Stimulated activated naive B cell treated with anti-CD40 and anti-IgM and Interleukin-4, amounts not matched to agents 10 μg/mL and 1 μg/mL and 100 μg/mL, for 72 hours (primary cell): ENCODE measurements at places on chromosomes 11 and 22.

DNA sequence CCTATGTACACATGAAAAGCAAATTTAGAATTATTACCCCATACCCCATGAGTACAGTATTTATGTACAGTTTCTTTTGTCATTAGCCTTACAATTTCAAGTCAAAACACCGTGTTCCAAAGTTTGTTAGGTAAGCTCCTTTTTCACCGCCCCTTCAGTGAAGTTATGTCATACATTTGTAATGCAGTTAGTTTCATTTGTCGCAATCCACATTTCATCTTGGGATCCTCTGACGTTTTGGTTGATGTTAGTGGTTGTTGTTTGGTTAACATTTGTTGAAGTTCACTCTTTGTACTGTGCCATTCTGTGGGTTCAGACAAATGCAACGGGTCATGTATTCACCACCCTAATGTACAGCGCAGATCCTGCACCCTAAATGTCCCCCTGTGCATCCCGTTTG lies 45.2 kb downstream of the ARHGEF12 start:
- peaks cover 8% of the 10 kb centered on the region for H3K4me1 ChIP-seq
- DNase-seq, result no peak
- H3K27me3 ChIP-seq, result peaks cover 9% of the 10 kb centered on the region
- peaks cover 10% of the 10 kb centered on the region for H3K36me3 ChIP-seq

- H3K27me3 ChIP-seq, result no peaks in the 10 kb centered on the region
- no peak overlapping the region for H3K27ac ChIP-seq
Measured at GRCh38 chr11:91158891-91159537, 936.2 kb upstream of the CHORDC1 start.

DNA sequence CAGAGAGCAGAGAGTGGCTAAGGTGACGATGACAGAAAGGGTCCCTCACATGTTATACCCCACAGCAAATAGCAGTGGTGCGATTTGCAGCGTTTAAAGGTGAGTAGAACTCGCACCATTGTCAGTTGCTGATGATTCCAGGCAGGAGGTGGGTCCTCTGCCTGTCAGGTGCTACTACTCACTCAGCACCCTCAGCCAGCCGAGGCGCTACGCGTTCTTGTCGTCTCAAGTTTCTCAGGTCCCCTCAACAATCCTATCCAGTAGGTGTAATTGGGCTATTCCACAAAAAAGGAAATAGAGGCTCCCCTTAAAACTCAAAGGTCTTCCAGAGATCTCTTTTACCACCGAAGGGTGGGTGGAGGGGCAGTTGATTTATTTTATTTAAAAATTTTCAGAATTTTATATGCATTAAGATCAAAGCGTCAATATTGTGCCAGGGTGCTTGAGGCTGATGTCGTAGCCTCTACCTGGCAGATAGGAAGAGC lies 18.3 kb downstream of the ELF5 start:
- H3K4me1 ChIP-seq, result peaks cover 5% of the 10 kb centered on the region
- H3K4me3 ChIP-seq, result no peak overlapping the region
- H3K27ac ChIP-seq, result no peak overlapping the region

DNA sequence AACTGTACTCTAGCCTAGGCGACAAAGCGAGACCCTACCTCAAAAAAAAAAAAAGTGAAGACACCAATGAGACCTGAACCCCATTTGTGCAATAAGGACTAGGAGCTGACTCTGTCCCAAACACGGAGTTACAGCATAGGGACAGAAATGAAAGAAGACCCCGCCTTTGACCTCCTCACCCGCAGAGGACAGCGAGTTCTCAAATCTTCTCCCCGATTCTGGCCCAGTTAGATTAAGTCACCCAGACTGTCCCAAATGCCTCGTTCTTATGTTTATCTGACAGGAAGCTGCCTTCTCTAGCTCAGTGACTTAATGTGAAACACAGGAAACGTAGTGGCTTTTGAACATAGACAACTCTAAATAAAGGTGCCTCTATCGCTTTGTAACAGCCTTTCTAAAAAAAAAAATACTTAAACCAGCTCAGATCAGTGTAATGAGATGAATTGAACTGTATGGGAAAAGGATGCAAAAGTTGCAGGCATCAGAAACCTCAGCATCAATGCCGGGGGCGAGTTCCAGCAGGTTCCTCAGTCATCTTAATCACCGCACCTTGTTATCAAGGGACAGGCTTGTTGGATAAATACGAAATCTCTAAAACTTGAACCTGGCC lies 10.6 kb downstream of the MYH9 start:
- H3K4me1 ChIP-seq, result peaks cover 65% of the 10 kb centered on the region
- DNase-seq, result no peak
- peak overlapping the region; percentile 92 for H3K27ac ChIP-seq

DNA sequence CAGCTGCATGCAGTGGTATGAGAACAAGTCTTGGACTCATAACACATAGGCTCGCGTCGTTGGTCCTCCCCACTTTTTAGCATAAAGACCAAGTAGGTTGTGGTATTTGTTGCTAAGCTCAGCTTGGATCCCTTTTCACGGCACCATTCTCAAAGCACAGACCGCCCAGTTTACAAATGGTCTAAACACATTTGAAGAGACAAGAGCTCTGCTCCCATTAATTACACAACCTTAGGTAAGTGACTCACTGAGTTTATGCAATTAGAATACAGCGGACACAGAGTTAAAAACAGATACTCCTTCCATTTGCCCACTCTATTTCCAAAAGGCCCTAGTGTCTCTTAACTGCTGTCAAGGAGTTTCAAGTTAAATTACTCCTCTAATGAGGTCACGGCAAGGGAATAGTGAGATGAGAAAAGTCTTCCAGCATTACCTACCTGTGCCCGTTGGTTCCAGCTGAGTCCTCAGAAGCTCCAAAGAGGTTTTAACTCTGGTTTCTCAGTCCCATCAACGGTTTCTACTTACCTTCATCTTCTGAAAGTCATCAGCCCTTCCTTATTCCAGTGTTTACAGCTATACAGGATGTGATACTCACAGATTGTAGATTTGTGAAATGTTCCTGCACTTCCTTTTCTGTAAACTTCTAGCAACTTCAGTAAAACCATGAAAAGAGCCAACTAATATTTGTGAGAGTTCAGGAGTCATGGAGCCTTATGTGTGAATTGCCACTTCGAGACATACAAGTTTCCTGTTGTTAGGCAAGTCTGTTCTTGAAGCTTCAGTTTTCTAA lies at the start of gene MS4A6A:
MS4A6A (minus strand) TSS at position 543 of the 790 bp plus-strand sequence. CDS start 1,356 bp downstream, outside the sequence.
- H3K27me3 ChIP-seq, result peaks cover 14% of the 10 kb centered on the region
- peaks cover 8% of the 10 kb centered on the region for H3K36me3 ChIP-seq
- H3K4me1 ChIP-seq, result peaks cover 35% of the 10 kb centered on the region
- no peak within 1 kb of the TSS for H3K4me3 ChIP-seq

GRCh38 chr22:20720692-20721408 lies 53.1 kb upstream of the SERPIND1 start:
- H3K36me3 ChIP-seq, result peaks cover 39% of the 10 kb centered on the region
- H3K4me3 ChIP-seq, result no peak overlapping the region
- H3K27ac ChIP-seq, result peak overlapping the region; percentile 56
- DNase-seq, result no peak

DNA sequence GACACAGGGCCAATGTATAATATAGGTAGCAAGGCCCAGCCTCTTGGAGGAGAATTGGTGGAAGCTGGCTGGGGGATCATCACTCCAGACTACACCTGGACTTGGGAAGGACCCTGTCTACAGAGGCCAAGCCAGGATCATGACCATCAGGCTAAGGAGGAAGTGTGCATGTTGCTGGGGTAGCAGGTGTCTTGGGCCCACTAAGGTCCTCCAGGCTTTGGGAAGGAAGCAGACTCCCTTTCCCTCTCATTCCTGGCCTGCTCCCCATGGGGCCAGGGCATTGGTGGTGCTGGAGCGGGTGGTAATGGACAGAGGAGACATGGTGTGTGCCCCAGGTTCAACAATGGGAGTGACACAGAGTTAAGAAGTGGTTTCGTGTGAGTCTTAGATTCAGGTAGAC lies 16.0 kb upstream of the TUB start:
- H3K4me3 ChIP-seq, result no peak overlapping the region
- DNase-seq, result no peak
- no peak overlapping the region for H3K27ac ChIP-seq
- H3K36me3 ChIP-seq, result no peaks in the 10 kb centered on the region

DNA sequence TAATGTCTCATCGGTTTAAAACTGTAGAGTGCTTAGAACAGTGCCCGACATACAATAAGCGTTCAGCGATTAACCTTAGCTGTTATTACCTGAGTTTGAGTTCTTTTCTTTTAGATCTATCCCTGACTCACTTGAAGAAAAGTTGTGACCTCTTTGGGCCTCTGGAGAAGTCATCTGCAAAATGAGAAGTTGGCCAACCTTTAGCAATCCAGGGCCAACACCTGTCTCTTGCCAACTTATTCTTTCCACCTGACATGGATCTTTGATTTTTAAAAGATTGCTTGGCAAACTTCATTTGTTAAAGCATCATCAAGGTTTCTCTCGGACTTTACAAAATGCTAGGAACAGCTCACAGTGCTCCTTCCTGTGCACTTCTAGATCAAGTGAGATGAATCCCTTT lies 89.3 kb downstream of the CCDC81 start:
- H3K27me3 ChIP-seq, result no peaks in the 10 kb centered on the region
- no peak overlapping the region for H3K27ac ChIP-seq
- H3K36me3 ChIP-seq, result peaks cover 1% of the 10 kb centered on the region
- H3K4me3 ChIP-seq, result no peak overlapping the region

- H3K27me3 ChIP-seq, result peaks cover 17% of the 10 kb centered on the region
- peaks cover 18% of the 10 kb centered on the region for H3K4me1 ChIP-seq
- H3K4me3 ChIP-seq, result no peak overlapping the region
- no peak for DNase-seq
- H3K27ac ChIP-seq, result no peak overlapping the region
Measured at GRCh38 chr11:33874910-33875490, 16.9 kb downstream of the LMO2 start.

- peak overlapping the region; percentile 94 for H3K27ac ChIP-seq
- peaks cover 93% of the 10 kb centered on the region for H3K4me1 ChIP-seq
- H3K4me3 ChIP-seq, result peak overlapping the region; percentile 42
- peak; percentile 77 for DNase-seq
- no peaks in the 10 kb centered on the region for H3K27me3 ChIP-seq
Measured at GRCh38 chr22:30314915-30315314, 11.8 kb downstream of the TBC1D10A start.

GRCh38 chr11:128572965-128573364 lies 14.4 kb downstream of the ETS1 start:
- H3K27me3 ChIP-seq, result no peaks in the 10 kb centered on the region
- H3K36me3 ChIP-seq, result no peaks in the 10 kb centered on the region
- DNase-seq, result no peak
- H3K4me1 ChIP-seq, result peaks cover 45% of the 10 kb centered on the region
- H3K4me3 ChIP-seq, result no peak overlapping the region
- peak overlapping the region; percentile 42 for H3K27ac ChIP-seq

- no peaks in the 10 kb centered on the region for H3K27me3 ChIP-seq
- H3K4me1 ChIP-seq, result no peaks in the 10 kb centered on the region
- peaks cover 38% of the 10 kb centered on the region for H3K36me3 ChIP-seq
- H3K27ac ChIP-seq, result peak overlapping the region; percentile 26
Measured at GRCh38 chr11:43393765-43394355, 35.1 kb downstream of the TTC17 start.

DNA sequence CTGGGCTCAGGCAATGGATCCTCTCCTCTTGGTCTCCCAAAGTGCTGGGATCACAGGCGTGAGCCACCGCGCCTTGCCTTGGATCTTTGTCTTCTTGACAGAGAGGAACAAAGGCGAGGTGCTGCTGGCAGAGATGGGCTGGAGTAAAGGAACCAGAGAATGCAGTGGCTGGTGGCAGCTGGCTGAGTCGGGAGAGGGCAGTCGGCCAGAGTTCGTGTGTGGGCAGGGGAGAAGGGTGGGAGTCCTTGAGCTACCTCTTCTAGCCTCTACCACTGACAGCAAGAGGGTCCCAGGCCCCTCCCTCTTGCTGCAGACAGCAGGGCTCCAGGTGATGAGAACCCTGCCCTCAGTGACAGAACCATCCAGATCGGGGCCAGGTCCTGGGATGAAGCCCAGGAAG lies 86.2 kb upstream of the LINC01488 start:
- peaks cover 5% of the 10 kb centered on the region for H3K27me3 ChIP-seq
- H3K27ac ChIP-seq, result no peak overlapping the region
- peaks cover 5% of the 10 kb centered on the region for H3K4me1 ChIP-seq
- no peaks in the 10 kb centered on the region for H3K36me3 ChIP-seq

DNA sequence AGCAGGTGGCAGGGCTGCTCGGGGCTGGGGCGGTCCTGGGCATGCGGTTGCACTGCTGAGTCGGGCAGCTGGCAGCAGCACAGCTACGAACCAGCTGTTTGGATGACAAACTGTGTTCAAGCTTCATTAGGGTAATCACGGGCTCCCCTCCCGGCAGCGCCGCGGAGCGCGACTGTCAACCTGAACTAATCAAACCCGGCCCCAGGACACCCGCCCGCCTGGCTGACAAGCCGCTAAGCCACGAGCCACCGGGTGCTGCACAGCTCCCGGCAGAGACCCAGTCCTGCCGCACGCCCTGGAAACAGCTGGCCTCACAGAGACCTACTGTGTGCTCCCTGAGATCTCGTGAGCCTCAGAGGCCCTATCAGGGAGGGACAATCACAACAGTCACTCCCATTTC lies 60.6 kb upstream of the TCF20 start:
- no peaks in the 10 kb centered on the region for H3K36me3 ChIP-seq
- DNase-seq, result peak; percentile 18
- H3K27me3 ChIP-seq, result peaks cover 56% of the 10 kb centered on the region
- H3K4me3 ChIP-seq, result no peak overlapping the region
- no peak overlapping the region for H3K27ac ChIP-seq

- H3K36me3 ChIP-seq, result no peaks in the 10 kb centered on the region
- no peaks in the 10 kb centered on the region for H3K4me1 ChIP-seq
- no peak overlapping the region for H3K4me3 ChIP-seq
- no peak for DNase-seq
- H3K27ac ChIP-seq, result no peak overlapping the region
- no peaks in the 10 kb centered on the region for H3K27me3 ChIP-seq
Measured at GRCh38 chr11:83845797-83846196, 559.6 kb upstream of the CCDC90B start.

GRCh38 chr22:47448231-47449223 lies 686.1 kb downstream of the TBC1D22A start:
- peaks cover 1% of the 10 kb centered on the region for H3K36me3 ChIP-seq
- no peaks in the 10 kb centered on the region for H3K4me1 ChIP-seq

- no peaks in the 10 kb centered on the region for H3K36me3 ChIP-seq
- H3K4me1 ChIP-seq, result no peaks in the 10 kb centered on the region
- no peak overlapping the region for H3K4me3 ChIP-seq
- H3K27ac ChIP-seq, result no peak overlapping the region
Measured at GRCh38 chr11:134592391-134592990, 180.4 kb upstream of the B3GAT1 start.

- no peak overlapping the region for H3K4me3 ChIP-seq
- H3K27me3 ChIP-seq, result no peaks in the 10 kb centered on the region
- no peak for DNase-seq
- no peak overlapping the region for H3K27ac ChIP-seq
- peaks cover 4% of the 10 kb centered on the region for H3K36me3 ChIP-seq
Measured at GRCh38 chr22:37030560-37031281, 11.2 kb downstream of the MPST start.

- H3K27me3 ChIP-seq, result no peaks in the 10 kb centered on the region
- H3K4me3 ChIP-seq, result no peak overlapping the region
- H3K36me3 ChIP-seq, result no peaks in the 10 kb centered on the region
- H3K4me1 ChIP-seq, result peaks cover 20% of the 10 kb centered on the region
Measured at GRCh38 chr11:119694334-119694733, 34.7 kb downstream of the NECTIN1 start.

GRCh38 chr22:23180301-23180892 lies at the start of gene BCR:
Gene BCR, plus strand, starts transcription at chr22:23180509. Its CDS starts 452 bp downstream, at chr22:23180961.
- no peak for DNase-seq
- peak within 1 kb of the TSS; percentile 75 for H3K27ac ChIP-seq
- peak within 1 kb of the TSS; percentile 85 for H3K4me3 ChIP-seq
- H3K4me1 ChIP-seq, result peaks cover 51% of the 10 kb centered on the region

- H3K4me3 ChIP-seq, result peak overlapping the region; percentile 87
- no peaks in the 10 kb centered on the region for H3K36me3 ChIP-seq
- peak overlapping the region; percentile 52 for H3K27ac ChIP-seq
- H3K27me3 ChIP-seq, result peaks cover 6% of the 10 kb centered on the region
Measured at GRCh38 chr11:111938687-111939160, 1.6 kb downstream of the DIXDC1 start.

- H3K4me1 ChIP-seq, result no peaks in the 10 kb centered on the region
- DNase-seq, result no peak
- H3K27ac ChIP-seq, result no peak overlapping the region
- H3K36me3 ChIP-seq, result no peaks in the 10 kb centered on the region
- no peak overlapping the region for H3K4me3 ChIP-seq
- peaks cover 36% of the 10 kb centered on the region for H3K27me3 ChIP-seq
Measured at GRCh38 chr11:121236115-121237001, 56.2 kb upstream of the SC5D start.
